ENCODE measurements at places on chromosomes 1 and 21. TPM values are rescaled to one million over a fixed set of nuclear protein-coding genes. Genes with fewer than 3 reads are reported as not detected.

CC2D1B gene
- 61.5 TPM for total RNA-seq

RNF2 gene
- 18.9 TPM for total RNA-seq

CPLANE2 gene
- 14.4 TPM for total RNA-seq

FAM3B gene
- not detected for total RNA-seq

GRCh38 chr1:7962014-7962335 is 464 bp downstream of the PARK7 start:
- H3K4me3 ChIP-seq = peak overlapping the region; percentile 94
- DNase-seq = no peak
- no peaks in the 10 kb centered on the region for H3K27me3 ChIP-seq
- peaks cover 16% of the 10 kb centered on the region for H3K4me1 ChIP-seq
- H3K36me3 ChIP-seq = peaks cover 40% of the 10 kb centered on the region

GRCh38 chr1:48810740-48811139 is 34.0 kb upstream of the BEND5 start:
- H3K27ac ChIP-seq = no peak overlapping the region
- H3K27me3 ChIP-seq = no peaks in the 10 kb centered on the region
- no peak for DNase-seq
- H3K4me3 ChIP-seq = no peak overlapping the region

GRCh38 chr1:59139396-59139795 is 157.5 kb upstream of the FGGY start:
- no peaks in the 10 kb centered on the region for H3K36me3 ChIP-seq
- no peak overlapping the region for H3K4me3 ChIP-seq
- H3K27ac ChIP-seq = peak overlapping the region; percentile 70
- peaks cover 9% of the 10 kb centered on the region for H3K4me1 ChIP-seq
- no peaks in the 10 kb centered on the region for H3K27me3 ChIP-seq
- DNase-seq = no peak

GRCh38 chr1:93874025-93874651 is 4.9 kb downstream of the DNTTIP2 start:
- H3K27me3 ChIP-seq = no peaks in the 10 kb centered on the region
- peaks cover 34% of the 10 kb centered on the region for H3K36me3 ChIP-seq
- no peak overlapping the region for H3K4me3 ChIP-seq
- peaks cover 26% of the 10 kb centered on the region for H3K4me1 ChIP-seq
- DNase-seq = no peak

- no peaks in the 10 kb centered on the region for H3K36me3 ChIP-seq
- DNase-seq = no peak
- H3K27ac ChIP-seq = no peak overlapping the region
- H3K27me3 ChIP-seq = no peaks in the 10 kb centered on the region
- peaks cover 13% of the 10 kb centered on the region for H3K4me1 ChIP-seq
These were observed 163.2 kb upstream of the CACYBP start for GRCh38 chr1:174836543-174836942.

DNA sequence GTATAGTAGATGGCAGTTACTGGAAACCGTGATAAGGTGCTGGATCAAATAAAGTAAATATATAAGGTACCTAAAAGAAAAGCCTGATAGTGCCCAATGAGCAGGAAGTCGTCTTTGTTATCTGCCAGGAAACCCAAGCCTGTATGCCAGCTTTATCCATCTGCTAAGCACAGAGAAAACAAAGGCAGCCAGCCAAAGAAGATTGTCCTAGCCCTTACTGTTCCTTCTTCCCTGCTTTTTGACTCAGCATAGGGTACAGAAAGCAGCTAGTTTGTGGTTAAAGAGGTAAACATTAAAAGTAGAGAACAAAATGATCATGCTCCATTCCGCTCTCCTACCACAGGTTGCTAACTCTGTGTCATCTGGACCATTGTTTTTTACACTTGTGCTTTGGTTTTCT is 10.1 kb downstream of the KRTAP22-2 start:
- no peak for DNase-seq
- no peaks in the 10 kb centered on the region for H3K36me3 ChIP-seq
- no peaks in the 10 kb centered on the region for H3K4me1 ChIP-seq
- H3K4me3 ChIP-seq = no peak overlapping the region
- no peaks in the 10 kb centered on the region for H3K27me3 ChIP-seq
- no peak overlapping the region for H3K27ac ChIP-seq

DNA sequence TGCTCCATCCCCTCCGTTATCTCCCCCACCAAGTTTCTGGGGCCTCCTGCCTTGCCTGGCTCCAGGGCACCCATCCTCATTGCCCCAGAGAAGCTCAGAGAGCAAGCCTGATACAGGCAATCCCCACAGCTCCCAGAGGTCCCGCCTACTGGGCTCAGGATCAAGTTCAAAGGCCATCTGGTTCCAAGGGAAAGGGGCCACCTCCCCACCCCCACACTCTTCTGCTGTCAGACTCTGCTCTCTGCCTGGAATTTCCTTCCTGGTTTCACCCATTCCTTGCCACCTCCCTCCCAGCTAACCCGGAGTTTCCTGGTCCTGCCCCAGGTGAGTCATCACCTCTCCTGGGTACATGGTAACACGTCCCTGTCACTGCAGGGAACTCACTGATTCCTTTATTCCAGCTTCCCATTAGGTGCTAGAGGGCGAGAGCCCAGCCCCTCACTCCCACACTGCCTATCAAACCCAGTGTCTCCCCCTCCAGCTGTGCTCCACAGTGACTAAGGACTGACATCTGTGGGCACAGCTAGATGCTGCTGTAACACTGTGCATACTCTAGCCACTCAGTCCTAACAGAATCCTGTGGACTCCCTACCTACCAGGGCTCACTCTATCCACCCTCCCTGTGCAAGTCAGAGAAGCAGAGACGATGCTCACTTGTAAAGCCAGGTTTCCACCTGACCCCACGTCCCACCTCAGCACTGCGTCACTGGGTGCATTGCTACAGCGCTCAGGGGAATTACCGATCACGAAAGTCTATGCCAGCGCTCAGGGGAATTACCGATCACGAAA is 21.8 kb downstream of the RSPH1 start:
- no peak for DNase-seq
- no peaks in the 10 kb centered on the region for H3K36me3 ChIP-seq
- H3K27me3 ChIP-seq = no peaks in the 10 kb centered on the region
- no peak overlapping the region for H3K4me3 ChIP-seq

- no peaks in the 10 kb centered on the region for H3K4me1 ChIP-seq
- H3K27me3 ChIP-seq = no peaks in the 10 kb centered on the region
- H3K27ac ChIP-seq = peak overlapping the region; percentile 50
- DNase-seq = no peak
These were observed 6.2 kb upstream of the OXCT2 start for GRCh38 chr1:39777306-39777705.

All from tibial nerve (tissue), 4 donors.